ENCODE measurements at places on chromosomes 5 and 9.

DNA sequence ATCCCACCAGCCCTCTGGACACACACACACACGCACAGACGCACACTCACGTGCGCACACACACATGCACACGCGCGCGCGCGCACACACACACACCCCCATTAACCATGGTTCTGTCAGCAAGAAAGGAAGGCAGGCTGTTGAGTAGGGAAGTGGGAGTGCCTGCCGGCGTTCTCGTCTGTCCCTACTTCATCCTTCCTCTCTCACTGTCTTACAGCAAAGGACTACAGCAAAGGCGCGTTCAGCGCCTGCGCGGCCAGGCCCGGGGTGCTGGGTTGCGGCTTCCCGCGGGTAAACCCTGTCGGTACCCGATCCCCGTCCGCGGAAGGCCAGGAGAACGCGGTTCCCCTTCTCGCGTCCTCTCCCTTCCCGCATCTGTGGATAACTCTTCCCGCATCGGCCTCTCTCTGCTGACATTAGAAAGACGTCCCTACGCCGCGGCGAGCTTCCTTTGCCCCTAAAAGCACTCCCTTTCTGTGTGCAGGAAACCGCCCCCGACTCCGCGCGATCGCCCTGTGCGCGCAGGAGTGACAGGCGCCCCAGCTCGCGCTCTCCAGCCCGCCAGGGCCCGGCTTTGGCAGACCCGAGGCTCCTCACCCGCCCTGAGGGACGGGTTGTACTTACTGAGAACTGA lies 219.2 kb downstream of the AGTPBP1 start:
- peak; percentile 36 for DNase-seq

GRCh38 chr9:124420991-124421543 lies 5.8 kb upstream of the PSMB7 start:
- DNase-seq = no peak

- DNase-seq = no peak
These were observed 144.5 kb downstream of the UNC13B start for GRCh38 chr9:35306283-35306682.

GRCh38 chr5:58264276-58264675 lies 195.6 kb downstream of the PLK2 start:
- no peak for DNase-seq

DNA sequence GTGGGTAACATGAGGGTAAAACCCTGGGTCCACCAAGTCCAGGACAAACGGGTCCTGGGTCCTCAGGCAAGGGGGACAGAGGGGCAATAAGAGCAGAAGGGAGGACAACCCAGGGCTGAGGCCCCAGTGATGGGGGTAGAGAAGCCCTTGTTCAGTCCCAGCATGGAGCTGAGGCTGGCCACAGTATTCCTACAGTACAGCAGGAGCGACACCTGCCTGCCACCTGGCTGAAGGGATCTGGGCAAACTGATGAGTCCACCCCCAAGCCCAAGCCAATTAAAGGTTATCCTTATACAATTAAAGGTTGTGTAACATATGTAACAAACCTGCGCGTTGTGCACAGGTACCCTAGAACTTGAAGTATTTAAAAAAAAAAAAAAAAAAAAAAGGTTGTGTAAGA lies 97.7 kb upstream of the LRRTM2 start:
- no peak for DNase-seq

GRCh38 chr9:87216036-87216435 lies 268.7 kb upstream of the GAS1 start:
- no peak for DNase-seq

GRCh38 chr5:76371960-76372322 lies 31.1 kb upstream of the IQGAP2 start:
- no peak for DNase-seq
